ENCODE measurements at places on chromosomes 1 and 21. TPM values are rescaled to one million over a fixed set of nuclear protein-coding genes. Genes with fewer than 3 reads are reported as not detected.
A peak's percentile ranks its signal among the peaks of the same experiment; 100 is the strongest.

- no peak for DNase-seq
These were observed 603.3 kb downstream of the PTPRC start for GRCh38 chr1:199242147-199242546.

DNA sequence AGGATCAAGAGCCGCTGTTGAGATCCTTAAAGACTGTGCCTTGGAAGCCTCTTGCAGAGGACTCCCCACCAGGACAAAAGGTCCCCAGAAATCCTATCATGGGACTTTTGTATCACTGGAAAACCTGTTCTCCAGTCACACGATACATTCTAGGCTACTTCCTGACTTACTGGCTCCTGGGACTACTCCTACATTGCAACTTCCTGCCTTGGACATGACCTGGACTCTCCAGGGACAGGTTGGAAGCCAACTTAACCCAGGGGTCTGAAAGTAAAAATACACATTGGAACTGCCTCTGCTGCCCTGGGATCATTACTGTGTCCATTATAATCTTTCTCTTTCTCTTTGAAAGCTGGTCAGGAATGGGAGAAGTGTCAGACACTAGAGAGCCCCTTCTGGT is 9.9 kb downstream of the PIGV start:
- DNase-seq, result no peak

GRCh38 chr1:214557952-214558735 is 6.7 kb upstream of the PTPN14 start:
- no peak for DNase-seq

DNA sequence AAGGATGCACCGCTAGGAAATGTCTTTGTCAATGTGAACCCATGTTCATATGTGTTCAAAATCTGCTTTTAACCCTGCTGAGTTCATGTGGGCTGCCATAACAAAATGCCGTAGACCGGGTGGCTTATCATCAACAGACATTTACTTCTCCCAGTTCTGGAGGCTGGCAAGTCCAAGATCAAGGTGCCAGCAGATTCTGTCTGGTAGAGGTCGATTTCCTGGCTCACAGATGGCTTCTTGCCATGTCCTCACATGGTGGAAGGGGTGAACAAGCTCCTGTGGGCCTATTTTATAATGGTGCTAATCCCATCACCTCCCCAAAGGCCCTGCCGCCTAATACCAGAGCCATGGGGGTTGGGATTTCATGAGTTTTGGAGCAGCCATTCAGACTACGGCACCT is 4.6 kb upstream of the CDCP2 start:
- no peak for DNase-seq

DNA sequence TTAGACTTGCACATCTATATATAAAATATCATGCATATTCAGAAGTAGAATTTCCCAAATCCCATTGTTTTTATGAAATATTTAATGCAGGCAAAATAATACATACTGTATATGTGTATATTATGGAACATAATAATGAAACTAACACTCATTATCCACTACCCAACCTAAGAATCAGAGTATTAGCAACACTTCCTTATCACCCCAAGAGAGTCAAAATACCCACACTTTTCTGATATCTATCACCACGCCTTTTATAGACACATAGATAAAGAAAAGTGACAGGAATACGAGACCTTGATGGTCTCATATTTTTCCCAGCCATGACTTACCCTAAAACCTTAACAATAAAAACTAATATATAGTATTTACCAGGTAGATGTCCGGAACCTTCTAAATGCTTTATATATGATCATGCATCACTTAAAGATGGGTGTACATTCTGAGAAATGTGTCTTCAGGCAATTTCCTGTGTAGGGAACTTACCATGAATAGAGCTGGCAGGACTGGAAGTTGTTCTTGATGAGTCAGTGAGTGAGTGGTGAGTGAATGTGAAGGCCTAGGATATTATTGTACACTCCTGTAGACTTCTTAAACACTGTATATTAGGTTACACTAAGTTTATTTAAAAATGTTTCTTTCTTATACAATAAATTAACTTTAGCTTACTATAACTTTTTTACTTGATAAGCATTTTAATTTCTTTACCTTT is 45.5 kb downstream of the TNFSF4 start:
- DNase-seq, result no peak

GRCh38 chr1:163706915-163707314 is 385.2 kb downstream of the NUF2 start:
- DNase-seq, result no peak

DNA sequence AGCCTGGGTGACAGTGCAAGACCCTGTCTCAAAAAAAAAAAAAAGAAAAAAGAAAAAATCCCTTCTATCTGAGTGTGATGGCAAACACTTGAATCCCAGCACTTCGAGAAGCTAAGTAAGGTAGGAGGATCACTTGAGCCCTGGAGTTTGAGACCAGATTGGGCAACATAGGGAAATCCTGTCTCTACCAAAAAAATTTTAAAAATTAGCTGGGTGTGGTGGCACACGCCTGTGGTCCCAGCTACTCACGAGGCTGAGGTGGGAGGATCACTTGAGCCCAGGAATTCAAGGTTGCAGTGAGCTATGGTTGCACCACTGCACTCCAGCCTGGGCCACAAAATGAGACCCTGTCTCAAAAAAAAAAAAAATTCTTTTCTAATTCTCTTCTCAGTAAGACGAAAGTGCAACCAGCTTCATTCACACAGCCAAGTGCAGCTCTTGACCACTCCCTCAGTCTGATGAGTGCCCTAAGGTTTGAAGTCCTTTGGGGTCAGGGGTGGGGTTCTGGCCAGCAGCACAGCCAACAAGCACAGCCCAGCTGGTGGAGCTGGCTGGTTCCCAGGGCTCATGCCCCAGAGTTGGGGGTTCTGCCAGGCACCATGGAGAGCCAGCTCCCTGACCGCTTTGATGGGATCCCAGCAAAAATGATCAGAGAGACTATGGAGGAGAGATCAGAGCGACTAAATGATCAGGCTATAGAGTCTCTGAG is 8.0 kb downstream of the SLC2A5 start:
- DNase-seq, result no peak

DNA sequence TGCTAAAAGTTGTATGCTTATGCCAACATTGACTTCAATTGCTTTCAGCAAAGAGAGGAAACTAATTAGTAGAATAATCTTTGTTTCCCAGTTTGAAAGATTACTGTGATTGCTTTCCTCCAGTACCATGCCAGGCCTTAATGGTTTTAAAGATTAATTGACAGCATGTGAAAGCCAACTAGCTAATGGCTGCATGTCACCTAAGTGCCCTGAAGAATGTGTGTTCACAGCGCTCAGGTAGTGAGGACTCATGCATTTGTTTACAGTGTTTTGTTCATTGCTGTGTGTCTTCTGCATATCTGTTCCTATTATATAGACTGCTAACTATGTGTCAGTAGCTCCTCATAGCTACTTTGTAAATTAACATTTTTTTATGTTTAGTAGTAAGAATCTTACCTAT is 335.6 kb downstream of the LRRIQ3 start:
- no peak for DNase-seq

DNA sequence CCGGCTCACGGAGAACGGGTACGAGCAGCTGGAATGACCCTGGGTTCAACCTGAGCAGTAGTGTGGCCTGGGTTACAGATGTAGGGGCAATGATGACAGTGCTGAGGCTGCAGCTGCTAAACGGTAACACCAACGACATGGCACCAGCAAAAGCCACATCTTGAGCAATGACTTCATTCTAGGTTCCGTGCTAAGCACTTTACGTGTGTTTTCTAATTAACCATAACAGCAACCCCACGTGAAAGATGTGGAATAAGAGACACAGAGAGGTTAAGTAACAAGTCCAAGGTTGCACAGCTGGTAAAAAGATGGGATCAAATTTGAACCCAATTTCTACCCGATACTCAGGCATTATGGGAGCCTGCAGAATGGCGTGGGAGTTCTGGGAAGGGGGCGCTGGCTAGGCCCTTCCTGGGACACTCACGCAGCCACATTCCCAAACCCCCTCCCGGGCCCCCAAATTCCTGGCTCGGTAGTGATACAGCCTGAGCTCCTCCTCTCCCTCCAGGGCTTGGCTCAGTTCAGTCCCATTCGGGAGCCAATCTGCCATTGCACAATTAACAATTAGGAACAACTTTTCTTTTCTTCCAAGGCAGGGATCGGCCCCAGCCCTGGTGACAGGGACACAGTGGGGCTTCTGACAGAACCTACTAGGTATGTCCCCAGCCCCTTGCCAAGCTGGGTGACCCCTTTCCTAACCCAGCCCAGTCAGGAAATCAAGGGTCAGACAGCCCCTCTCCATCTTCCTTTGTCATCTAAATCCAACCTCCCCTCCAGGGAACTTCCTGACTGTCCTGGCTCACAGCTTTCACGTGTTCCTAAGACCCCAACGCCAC is 23.8 kb upstream of the ECE1 start:
- DNase-seq, result no peak

- DNase-seq, result no peak
These were observed 28.8 kb upstream of the MTF1 start for GRCh38 chr1:37888022-37888700.

- peak; percentile 20 for DNase-seq
These were observed 40.7 kb upstream of the SCMH1 start for GRCh38 chr1:41282679-41283317.

GRCh38 chr1:232669981-232670747 is 40.2 kb upstream of the SIPA1L2 start:
- no peak for DNase-seq

DNA sequence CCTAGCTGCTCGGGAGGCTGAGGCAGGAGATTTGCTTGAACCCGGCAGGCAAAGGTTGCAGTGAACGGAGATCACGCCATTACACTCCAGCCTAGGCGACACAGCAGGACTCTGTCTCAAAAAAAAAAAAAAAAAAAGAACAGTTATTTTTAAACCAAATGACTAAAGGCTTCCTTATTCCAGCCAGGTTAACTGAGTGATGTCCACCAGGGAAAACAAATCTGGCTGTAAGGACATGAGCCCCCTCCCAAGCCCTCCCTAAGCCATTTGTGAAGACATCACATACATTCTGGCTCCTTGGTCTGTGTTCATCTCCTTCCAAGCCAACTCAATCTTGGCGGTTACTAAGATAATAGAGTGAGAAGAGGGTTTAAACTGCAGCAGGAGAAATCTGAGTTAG is 8.2 kb downstream of the TMCC2 start:
- no peak for DNase-seq

Gene ANGPTL3
- total RNA-seq, result not detected

Gene SPATA1
- total RNA-seq, result not detected

Gene KCNJ15
- not detected for total RNA-seq

Gene RGSL1
- not detected for total RNA-seq

Gene FBXO2
- total RNA-seq, result 0.50 TPM

Gene KRTAP10-4
- not detected for total RNA-seq

Gene PRAMEF33
- total RNA-seq, result not detected

Gene ALX3
- not detected for total RNA-seq

Gene BTF3L4
- 75.5 TPM for total RNA-seq

Gene CRABP2
- 1.2 TPM for total RNA-seq

Gene CRP
- not detected for total RNA-seq
